ENCODE measurements at places on chromosomes 11 and 22.

GRCh38 chr11:33919645-33920044 lies 27.8 kb upstream of the LMO2 start:
- DNase-seq, result no peak

DNA sequence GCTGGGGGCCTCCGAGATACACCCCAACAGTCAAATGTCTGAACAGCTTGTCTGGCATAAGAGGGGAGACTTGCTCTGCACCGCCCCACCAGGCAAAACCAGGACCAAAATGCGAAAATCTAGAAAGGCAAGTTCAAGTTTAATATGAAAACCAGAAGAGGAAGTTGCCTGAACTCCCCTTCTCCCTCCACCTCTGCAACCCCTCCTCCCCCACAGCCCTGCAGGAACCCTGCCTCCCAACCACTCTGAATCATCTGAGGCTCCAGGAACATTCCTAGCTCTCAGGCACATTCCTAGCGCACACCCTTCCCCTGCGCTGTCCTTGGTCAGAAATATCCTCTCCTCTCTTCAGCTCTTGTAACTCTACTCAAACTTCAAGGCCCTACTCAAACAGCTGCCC lies 36.7 kb downstream of the ISX start:
- no peak for DNase-seq

GRCh38 chr11:31844351-31844750 lies 33.2 kb upstream of the PAX6 start:
- DNase-seq, result no peak

DNA sequence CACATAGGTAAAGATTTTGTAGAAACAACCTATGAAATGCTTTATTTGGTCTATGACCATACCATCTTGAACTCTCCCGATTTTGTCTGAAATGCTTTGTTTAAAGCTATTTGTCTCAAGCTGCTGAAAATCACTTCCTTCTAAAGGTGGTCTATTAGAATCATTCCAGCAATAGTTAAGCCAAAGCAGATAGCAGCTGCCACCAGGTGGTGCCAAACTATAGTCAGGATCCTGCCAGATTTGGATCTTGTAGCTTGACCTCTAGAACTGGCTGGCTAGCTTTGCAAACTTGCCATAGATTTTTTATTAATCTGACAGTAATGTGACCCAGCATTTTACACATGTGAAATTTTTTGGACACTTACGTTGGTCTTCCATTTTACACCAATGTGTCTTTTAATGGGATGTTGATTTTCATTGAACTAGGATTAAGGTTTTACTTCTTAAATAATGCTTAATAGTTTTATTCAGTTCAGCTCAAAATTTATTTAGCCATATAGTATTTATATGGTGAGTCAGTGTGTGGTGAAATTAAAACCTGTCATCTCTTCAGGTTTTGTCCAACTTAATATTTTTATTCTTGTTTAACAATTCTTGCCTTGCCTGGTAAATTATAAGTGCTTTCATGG lies 19.7 kb downstream of the CTR9 start:
- DNase-seq, result no peak

DNA sequence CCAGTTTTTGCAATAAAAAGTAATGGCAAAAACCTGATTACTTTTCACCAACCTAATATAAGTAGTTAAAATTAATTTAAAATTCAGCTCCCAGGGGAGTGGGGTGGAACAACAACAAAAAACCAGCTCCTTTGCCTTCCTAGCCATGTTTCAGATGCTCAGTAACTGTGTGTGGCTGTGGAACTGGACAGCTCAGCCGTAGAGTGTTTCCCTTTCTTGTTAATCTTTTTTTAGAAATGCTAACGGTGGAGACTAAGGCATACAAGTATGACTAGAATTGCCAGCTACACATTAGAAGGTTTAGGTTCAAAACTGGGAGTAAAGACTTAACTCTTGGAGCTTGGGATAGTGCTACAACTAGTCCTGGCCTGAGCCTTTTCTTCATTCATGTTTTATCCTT lies 45.0 kb downstream of the PPP6R3 start:
- no peak for DNase-seq

DNA sequence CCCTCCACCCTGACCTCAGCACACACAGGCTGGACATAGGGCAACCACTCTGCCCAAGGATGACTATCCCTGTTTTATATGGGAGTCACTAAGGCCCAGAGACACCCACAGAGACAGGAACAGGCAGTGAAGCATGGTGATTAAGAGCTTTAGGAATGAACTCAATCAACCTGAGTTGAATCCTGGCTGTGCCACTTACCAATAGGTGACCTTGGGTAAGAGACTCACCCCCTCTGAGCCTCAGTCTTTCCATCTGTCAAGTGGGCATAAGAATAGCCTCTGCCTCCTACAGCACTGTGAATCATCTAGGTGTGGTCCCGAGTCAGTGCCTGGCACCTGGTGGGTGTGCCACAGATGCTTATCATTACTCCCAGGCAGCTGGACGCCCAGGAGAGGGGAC lies 6.8 kb downstream of the CRYBB1 start:
- no peak for DNase-seq

DNA sequence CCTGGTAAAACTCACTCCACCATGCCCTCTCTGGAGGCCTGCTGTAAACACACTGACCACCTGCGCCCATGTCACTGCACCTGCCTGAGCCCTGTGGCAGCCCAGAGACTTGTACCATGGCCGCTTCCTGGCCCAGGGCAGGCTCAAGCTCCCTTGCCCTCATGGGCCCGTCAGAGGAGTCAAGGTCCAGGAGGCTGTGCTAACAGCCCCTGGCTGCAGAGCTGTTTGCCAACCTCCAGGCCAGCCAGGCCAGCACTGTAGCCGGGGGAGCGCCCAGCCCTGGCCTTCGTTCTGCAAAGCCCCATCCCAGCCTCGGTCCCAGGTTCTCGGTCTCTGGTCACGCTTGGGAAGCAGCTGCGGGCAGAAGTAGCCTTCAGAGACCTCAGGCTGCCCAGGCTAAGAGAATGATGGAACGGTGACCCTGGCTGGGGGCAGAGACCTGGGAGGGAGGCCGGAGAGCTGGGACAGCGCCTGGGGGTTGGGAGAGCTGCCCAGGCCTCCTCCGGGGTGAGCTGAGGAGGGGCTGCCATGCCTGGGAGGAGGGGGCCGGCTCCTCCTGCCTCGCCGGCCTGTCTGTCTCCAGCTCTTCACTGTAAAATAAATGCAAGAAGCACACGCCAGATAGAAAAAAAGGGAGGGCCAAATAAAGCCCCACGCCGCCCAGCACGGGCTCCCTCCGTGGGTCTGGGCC lies 11.9 kb upstream of the TCF20 start:
- no peak for DNase-seq

- no peak for DNase-seq
These were observed 182.9 kb upstream of the CTSC start for GRCh38 chr11:88520391-88520790.

DNA sequence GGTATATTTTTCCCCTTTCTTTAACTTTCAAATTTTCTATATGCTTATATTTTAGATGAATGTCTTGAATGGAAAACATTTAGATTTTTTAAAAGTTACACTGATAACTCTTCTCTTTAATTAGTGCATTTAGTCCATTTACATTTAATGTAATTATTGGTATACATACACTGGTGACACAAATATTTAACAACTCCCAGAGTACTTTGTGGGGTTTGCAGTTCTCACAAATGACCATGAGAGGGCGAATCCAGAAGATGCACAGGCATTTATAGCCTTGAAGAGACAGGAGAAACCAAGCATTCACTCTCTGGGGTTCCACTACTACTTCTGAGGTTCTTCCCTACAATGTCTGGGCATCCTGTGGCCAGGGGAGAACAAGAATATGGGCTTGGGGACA lies 125.1 kb downstream of the TIMP3 start:
- no peak for DNase-seq

DNA sequence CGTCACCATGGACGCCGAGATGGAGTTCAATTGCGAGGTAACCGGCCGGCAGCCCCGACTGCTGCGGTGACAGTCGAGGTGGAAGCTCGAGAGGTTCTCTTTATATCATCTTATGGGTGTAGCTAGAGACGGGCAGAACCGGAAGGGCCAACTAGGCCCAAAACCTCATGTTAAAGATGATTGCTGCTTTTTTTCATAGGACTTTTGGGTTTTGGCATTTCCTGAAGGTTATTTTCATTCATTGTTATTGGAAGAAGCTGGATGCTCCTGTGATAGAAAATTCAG lies 585 bp downstream of the NF2 start:
- DNase-seq, result no peak

DNA sequence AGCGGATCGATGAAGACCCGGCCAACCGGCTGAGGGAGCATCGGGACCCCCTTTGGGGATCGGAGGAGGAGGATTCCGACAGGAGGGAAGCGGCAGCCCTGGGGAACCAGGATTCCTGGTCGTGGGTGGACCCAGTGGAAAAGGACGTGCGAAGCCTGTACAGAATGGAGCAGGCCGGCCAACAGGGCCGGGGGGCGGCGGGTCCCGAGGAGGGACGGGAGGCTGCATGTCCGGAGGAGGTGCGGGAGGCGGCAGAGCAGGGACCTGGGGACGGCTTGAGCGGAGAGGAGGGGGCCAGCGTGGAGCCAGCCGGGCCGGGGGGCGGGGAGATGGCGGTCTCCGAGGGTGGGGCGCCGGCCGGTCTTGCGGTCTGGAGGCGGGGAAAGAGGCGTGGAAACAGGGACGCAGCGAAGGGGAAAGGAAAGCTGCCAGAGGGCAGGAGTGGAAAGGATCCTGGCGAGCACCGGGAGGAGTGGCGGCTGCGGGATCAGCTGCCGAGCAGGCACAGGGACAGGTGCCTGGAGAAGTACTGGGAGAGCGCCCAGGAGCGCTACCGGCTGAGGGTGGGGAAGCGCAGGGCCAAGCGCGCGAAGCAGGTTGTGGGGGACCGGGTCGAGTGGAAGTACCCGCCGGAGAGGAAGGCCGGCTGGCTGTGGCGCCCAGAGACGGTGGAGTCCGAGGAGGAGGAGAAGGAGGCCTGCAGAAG lies at the start of gene ANO5:
Gene ANO5, plus strand, starts transcription at position 444 of the 706 bp plus-strand sequence. CDS start 408 bp downstream, outside the sequence.
- no peak for DNase-seq

GRCh38 chr11:112103446-112103845 lies 16.8 kb downstream of the SDHD start:
- DNase-seq, result no peak

GRCh38 chr11:44859528-44859925 lies 91.2 kb downstream of the TP53I11 start:
- DNase-seq, result no peak

DNA sequence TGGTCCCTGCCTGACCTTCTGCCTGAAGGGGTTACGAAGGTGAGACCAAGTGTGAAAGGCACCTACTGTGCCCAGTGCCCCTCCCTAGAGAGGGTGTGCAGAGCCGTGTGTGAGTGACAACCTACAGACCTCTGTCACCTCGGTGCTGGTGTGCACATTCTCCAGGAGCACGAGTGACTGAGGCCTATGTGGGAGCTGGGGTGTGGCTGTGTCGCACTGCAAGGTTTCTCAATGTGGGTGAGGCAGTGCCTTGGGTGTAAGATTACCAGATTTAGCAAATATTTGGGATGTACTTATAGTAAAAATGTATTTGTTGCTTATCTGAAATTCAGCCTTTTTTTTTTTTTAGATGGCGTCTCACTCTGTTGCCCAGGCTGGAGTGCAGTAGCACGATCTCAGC lies 5.6 kb downstream of the STARD10 start:
- no peak for DNase-seq

GRCh38 chr11:93491973-93492372 lies 51.2 kb downstream of the SMCO4 start:
- DNase-seq, result no peak

GRCh38 chr22:42872821-42873220 lies 15.7 kb upstream of the ARFGAP3 start:
- DNase-seq, result no peak

- no peak for DNase-seq
These were observed 53.1 kb upstream of the THY1 start for GRCh38 chr11:119476038-119476437.

DNA sequence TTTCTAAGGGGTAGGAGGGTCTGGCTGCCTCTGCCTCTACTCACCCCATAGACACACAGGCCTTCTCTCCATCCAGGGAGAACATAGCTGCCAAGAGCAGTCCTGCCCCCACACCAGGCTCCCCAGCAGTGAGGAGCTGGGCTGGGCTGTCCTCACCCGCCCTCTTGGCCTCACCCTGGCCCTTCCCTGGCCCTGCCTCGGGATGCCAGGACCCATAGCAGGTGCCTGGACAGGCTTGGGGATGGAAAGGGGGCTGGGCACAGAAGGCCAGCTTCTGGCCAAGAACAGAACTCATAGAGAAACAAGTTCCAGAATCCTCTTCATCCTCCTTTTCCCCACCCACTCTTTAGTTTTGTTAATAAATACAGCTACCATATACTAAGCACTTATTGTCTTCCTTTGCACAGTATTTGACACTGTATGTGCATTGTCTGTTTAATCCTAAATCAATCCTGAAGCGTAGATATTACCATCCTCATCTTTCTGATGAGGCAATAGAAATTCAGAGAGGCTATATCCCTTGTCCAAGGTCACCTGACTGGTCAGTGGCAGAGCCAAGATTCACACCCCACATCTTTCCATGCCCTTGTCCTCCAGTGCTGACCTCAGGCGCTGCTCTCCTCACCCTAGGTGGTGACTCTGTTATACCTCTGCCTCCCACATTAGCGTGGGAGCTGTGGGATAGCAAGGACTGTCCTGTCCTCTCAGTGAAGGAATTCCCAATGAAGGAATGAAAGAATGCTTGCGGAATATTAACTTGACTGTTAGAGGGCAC lies 22.0 kb upstream of the MYOD1 start:
- DNase-seq, result no peak

DNA sequence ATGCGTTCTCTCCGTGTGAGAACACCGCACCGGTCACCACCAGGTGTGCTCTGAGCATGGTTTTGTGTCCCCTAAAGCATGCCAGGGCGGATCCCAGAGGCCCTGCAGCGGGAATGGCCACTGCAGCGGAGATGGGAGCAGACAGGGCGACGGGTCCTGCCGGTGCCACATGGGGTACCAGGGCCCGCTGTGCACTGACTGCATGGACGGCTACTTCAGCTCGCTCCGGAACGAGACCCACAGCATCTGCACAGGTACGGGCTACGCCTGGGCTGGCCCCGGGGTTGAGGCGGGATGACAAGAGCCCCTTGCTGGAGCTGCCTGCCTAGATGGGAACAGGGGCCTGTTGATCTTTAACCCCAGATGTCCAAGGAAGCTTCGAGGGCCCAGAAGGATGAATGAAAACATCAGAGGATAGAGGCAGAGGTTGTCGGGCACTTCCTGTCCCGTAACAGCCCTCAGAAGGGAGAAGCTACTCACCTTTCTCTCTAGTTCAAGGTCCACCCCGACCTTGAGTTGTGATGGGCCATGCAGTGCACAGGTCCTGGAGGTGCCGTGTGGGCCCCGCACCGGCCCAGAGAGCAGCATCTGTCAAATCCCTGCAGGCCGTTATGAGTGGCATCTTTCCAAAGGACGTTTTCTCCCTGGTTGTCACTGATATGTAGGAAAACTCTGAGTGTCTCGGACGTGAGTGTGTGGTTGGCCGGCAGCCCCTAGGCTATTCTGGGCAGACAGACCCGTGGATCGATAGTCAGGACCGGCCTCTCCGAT lies 3.3 kb downstream of the CRELD2 start:
- DNase-seq, result no peak

GRCh38 chr11:12060385-12060985 lies 49.9 kb upstream of the MICAL2 start:
- no peak for DNase-seq
